ENCODE measurements at places on chromosomes 6 and 20.
A peak's percentile ranks its signal among the peaks of the same experiment; 100 is the strongest.

- DNase-seq: no peak
Measured at GRCh38 chr6:49233483-49233882, 229.6 kb downstream of the MMUT start.

GRCh38 chr20:41782255-41782654 is 164.1 kb upstream of the CHD6 start:
- DNase-seq: no peak

GRCh38 chr6:158087224-158087867 is 80.7 kb downstream of the SERAC1 start:
- no peak for DNase-seq

DNA sequence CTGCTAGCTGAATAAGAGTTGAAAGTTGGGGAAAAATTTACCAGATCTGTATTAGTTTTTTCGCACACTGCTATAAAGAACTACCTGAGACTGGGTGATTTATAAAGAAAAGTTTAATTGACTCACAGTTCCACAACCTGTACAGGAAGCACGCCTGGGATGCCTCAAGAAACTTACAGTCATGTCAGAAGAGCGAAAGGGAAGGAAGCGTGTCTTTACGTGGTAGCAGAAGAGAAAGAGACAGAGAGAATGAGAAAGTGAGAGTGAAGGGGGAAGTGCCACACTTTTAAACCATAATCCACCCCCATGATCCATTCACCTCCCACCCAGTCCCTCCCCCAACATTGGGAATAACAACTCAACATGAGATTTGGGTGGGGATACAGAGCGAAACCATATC is 79.6 kb downstream of the KHDC1L start:
- DNase-seq: no peak

DNA sequence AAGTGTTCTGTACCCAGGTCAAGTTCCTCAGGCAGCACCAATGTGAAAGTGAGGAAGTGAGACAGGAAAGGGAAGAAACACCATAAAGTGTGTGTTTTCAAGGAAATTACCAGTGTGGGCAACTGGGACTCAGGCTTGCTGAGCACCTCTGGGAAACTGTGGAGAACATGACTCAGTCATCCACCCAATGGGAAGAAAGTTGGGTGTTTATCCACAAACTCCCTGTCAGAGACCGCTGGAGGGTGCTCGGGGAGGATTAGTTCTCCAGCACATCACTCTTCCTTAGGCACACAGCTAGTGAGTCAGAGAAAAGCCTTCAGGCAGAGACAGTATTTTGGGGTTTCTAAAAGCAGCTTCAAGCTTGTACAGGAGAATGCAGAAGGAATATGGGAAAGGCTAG is 93.6 kb downstream of the PCSK2 start:
- no peak for DNase-seq

- DNase-seq: no peak
Measured at GRCh38 chr6:75386050-75386770, 101.6 kb upstream of the TMEM30A start.

DNA sequence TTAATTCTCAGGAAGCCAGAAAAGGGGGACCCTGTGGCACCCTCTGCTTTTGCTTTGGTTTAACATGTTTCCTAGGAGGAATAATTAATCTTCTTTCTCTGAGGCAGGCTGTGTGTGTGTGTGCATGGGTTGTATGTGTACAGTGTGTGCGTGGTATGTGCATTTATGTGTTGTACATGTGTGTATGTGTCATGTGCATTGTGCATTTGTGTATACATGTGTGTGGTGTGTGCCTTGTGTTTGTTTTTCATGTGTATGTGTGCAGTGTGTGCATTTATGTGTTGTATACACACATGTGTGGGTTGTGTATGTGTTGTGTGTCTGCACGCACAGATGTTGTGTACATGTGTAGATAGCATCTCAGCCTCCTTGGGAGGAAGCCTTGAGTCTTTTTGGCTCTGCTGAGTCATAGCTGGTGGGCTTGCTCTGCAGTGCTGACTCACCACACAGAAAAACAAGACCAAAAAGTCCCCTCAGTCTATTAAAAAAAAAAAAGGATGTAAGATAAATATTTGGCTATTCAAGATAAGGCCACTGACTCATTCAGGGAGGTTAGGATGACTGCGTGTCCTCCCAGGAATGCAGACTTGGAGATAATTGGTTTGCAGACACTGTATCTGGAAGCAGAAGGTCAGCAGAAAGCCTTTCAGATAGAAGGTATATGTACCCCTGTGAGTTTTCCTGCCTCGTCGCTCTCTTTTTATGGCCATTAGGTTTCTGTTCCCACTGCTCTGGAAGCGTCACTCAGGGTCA is 58.6 kb downstream of the SYNJ2 start:
- peak; percentile 72 for DNase-seq

- no peak for DNase-seq
Measured at GRCh38 chr6:40312213-40313015, 274.8 kb downstream of the LRFN2 start.

GRCh38 chr20:19738951-19739350 is 19.1 kb upstream of the RIN2 start:
- DNase-seq: no peak

GRCh38 chr6:5128351-5128750 is 43.2 kb downstream of the PPP1R3G start:
- DNase-seq: no peak

- DNase-seq: no peak
Measured at GRCh38 chr6:101824551-101825345, 431.2 kb downstream of the GRIK2 start.

DNA sequence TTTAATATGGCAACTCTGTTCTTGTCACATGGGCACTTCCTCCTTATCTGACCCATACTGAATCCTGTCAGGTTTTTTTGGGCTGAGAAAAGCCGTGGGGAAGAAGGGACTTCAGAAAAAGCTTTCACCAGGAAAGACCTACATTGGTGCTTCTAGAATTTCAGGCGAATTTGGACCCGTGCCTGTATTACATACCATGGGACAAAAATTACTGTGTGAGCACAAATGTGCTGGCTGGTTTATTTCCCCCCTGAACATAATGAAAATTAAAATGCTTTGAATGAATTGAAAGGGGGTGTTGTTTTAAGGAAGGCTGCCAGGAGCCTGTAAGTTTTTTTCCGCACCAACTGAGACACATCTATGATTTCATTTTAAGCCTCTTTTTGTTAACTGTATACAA is 29.6 kb downstream of the CAP2 start:
- no peak for DNase-seq

GRCh38 chr20:865440-865839 is 31.9 kb downstream of the FAM110A start:
- DNase-seq: no peak

DNA sequence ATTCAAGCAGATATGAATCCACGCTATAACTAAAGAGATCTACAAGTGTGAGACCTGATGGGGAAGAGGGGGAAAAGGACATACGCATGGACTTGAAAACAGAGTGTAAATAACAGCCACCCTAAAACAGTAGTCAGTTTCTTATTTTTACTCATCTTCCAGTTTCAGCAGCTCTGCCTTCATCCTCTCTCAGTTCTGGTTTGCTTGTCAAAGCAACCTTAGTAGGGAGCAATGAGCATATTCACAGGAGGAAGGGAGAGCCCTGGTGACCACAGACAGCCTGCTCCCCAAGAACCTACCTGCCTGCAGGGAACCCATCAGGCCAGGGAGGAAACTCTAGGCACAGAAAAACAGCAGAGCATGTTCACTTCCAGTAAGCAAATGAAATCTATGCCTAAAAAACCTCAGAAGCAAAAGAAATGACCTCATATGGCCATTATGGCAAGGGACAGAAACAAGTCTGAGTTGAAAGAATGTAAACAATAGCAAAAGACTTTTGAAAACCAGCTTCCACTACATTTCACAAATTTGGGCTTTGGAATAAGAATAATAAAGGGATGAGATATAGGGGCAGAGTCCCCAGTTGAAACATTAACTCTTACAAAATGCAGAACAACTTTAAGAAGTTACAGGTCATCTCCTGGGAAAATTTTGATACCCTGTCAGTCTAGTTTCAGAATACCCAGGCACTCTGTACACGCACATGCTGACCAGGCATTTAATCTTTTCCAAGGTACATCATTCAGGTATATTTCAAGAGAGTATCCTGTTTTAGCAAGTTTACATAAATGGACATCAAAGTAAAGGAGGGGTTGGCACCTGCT is 120.8 kb upstream of the BCLAF1 start:
- no peak for DNase-seq

Data from ELF-1 (cell line).